ENCODE measurements at places on chromosomes 5 and 9.

GRCh38 chr9:101652601-101653175, 57.9 kb upstream of the PPP3R2 start:
- DNase-seq = no peak

GRCh38 chr5:135486131-135487036, 34.2 kb upstream of the TIFAB start:
- no peak for DNase-seq

- DNase-seq = peak; percentile 36
Measured at GRCh38 chr5:14399054-14399692, 182.4 kb upstream of the OTULINL start.

GRCh38 chr9:17083258-17083657, 51.6 kb upstream of the CNTLN start:
- no peak for DNase-seq

- no peak for DNase-seq
Measured at GRCh38 chr5:73946278-73946677, 320.3 kb downstream of the ARHGEF28 start.

GRCh38 chr9:109602987-109603386, 104.9 kb upstream of the PTPN3 start:
- DNase-seq = no peak

DNA sequence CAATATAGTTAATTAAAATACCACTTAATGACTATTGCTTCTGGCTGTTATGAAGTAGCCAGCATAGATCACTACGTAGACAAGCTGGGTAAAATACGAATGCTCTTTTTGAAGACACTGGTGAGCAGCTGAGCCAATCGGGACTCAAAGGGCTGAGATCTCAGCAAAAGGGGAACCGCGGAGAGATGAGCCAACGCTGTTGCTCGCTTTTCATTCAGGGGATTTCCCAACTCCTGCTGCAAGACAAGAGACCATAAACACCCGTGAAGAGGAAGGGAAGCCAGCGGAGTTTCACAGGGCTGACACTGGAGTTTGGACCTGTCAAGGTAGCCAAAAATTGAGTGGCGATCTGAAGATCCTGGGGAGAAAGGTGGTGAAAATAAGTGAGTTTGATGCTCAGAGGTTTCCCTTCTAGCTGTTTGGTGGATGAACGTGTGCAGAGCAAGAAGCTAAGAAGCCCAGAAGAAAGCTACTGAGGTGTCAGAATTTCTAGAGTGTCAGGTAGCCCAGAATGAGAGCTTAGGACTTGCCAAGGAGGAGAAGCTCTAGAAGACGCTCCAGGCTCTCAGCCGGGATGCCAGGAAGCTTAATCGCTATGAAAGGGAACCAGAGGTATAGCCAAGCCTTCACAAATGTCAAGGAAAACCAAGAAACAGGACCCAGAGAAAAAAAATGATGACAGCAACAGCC, 79.6 kb upstream of the RNU6ATAC start:
- peak; percentile 95 for DNase-seq

DNA sequence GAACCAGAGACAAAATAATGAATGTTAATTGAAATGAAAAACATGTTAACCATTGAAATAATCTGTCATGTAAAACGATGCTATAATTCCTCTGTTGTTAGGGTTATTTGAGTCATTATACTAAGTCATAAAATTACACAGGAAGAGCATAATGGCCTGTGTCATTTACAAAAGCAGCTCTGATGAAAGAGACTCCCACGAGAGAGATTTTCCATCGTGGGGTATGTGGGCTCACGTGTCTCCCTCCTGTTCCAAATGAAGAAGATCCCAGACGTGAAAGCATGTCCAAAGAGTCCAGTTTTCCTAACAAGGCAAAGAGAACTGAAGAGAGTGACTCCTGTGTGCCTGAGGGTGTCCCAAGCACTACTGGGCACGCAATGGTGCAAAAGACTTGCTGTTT, 379.8 kb downstream of the SPOCK1 start:
- DNase-seq = no peak

- DNase-seq = no peak
Measured at GRCh38 chr5:54460181-54460919, 4.9 kb downstream of the HSPB3 start.

DNA sequence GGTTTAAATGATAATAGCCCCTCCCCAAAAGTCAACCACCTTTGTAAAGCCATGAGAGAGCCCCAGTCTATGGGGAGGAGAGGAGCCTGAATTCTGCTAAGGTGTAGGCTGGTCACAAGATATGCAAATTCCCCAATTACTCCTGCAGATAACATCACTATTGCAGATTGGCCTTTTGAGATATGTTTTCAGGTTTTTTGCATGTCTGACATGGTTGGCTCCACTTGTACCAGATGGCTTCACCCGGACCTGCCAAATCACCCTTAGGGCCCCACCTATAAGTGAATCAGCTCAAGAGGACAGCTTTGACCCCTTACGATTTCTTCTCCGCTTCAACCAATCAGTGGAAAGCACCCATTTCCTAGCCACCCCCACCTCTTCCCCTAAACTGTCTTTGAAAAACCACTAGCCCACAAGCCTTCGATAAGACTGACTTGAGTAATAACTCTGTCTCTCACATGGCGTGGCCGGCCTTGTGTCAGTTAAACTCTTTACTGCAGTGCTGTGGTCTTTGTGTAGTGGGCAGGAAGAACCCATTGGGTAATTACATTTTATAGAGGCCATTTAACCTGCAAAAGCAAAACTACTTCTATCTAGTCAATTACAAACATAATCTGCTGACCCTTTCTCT, 69.7 kb downstream of the PRLR start:
- DNase-seq = no peak

GRCh38 chr9:93958819-93959682, 3.9 kb upstream of the BARX1 start:
- DNase-seq = no peak
